ENCODE measurements at places on chromosomes 12 and 14.

GRCh38 chr12:64653123-64653522 is 42.8 kb downstream of the RASSF3 start:
- no peak for DNase-seq

- DNase-seq, result no peak
Observed at GRCh38 chr12:60106214-60106613, 510.4 kb downstream of the SLC16A7 start.

DNA sequence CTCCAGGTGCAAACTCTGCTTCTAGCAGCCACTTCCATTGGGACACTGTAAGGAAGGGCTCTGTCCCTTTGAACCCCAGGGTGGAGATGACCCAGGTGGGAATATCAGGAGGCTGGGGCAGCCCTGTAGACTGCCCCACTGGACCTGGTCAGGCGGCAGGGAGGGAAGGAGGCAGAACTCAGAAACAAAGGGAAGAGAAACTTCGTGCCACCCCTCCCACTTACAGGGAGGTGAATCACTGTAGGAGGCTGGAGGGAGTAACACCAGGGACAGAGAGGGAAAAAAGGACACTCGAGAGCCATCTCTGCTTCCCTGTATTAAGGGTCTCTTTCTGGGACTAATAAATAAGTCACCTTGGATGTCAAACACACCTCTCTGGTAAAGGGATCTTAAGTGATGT is 37.4 kb downstream of the ISCA2 start:
- DNase-seq, result no peak

DNA sequence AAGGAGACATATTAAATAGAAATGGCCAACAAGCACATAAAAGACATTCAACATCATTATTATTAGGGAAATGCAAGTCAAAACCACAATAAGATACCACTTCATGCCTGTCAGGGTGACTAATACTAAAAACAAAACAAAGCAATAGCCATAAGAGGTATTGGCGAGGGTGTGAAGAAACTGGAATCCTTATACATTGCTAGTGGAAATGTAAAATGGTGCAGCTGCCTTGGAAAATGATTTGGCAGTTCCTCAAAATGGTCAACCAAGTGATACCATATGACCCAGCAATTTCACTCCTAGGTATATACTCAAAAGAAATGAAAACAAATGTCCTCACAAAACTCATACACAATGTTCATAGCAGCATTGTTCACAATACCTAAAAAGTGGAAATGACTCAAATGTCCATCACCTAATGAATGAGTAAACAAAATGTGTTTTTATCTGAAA is 27.0 kb downstream of the GPR135 start:
- DNase-seq, result no peak

All from effector CD4-positive, alpha-beta T cell (primary cell).